Stimulated activated CD8-positive, alpha-beta memory T cell treated with anti-CD3 and anti-CD28 coated beads, Interleukin-4, amount 100 ng/mL, for 48 hours (primary cell): ENCODE measurements at places on chromosomes 2 and 18.

- no peak for DNase-seq
Observed at GRCh38 chr2:107719836-107720235, 106.9 kb upstream of the RGPD4 start.

GRCh38 chr2:171227066-171227782, 66.5 kb upstream of the TLK1 start:
- DNase-seq = no peak

GRCh38 chr18:13302040-13302439, 83.5 kb downstream of the LDLRAD4 start:
- DNase-seq = no peak

- DNase-seq = peak; percentile 79
Observed at GRCh38 chr2:109545828-109546713, 67.7 kb downstream of the SEPTIN10 start.

DNA sequence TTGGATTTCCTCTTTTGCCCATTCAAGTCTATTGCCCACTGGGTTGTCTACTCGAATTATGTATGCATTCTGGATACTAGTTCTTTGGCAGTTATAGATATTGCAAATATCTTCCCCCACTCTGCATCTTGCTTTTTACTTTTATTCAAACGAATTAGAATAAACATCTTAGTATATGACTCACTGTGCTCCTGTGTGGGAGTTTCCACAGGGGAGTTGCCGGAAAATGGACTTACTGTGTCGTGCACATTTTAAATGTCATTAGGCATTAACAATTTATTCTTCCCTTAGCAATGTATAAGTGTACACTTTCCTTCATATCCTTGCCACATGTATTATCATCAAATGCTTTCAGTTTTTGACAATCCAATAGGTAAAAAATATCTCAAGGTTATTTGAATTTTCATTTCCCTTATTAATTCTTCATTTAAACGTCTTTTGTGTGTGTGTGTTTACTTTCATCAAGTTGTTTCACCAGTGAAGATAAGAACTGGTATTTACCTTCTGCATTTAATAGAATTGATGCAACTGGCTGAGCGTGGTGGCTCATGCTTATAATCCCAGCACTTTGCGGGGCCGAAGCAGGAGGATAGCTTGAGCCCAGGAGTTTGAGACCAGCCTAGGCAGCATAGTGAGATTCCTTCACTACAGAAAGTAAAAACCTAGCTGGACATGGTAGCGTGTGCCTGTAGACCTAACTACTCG, 4.6 kb upstream of the UGT1A5 start:
- DNase-seq = no peak

DNA sequence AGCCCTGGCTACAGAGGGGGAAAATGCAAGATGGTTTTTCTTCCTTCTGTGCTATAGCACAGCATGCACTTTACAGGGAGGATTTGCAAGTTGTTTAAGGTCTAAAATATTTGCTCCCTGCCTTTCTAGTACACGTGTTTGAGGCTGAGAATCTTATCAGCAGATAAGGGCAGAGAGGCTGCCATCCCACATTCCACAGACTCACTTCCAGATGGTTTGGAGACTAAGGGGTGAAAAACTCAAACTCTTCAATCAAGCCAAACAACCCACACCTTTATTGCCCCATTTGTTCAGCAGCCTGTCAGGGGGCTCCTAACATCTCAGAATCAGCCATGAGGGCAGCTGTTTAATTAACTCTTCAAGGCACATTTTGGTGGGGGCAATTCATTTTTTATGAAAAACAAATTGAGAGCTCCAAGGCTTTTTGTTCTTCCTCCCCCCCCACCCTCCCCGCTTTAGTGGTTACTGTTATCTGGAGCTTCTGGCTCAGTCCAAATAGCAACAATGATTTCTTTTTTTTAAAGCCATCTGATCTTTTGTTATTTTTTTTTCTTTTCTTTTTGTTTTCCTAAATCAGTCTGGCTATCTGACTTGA, 242.6 kb upstream of the NT5C1B start:
- DNase-seq = no peak

GRCh38 chr18:25734336-25734735, 356.1 kb downstream of the SS18 start:
- DNase-seq = no peak

- no peak for DNase-seq
Observed at GRCh38 chr2:120222186-120223033, 790 bp downstream of the TMEM185B start.

- no peak for DNase-seq
Observed at GRCh38 chr2:191010887-191011885, 2.8 kb downstream of the STAT1 start.

DNA sequence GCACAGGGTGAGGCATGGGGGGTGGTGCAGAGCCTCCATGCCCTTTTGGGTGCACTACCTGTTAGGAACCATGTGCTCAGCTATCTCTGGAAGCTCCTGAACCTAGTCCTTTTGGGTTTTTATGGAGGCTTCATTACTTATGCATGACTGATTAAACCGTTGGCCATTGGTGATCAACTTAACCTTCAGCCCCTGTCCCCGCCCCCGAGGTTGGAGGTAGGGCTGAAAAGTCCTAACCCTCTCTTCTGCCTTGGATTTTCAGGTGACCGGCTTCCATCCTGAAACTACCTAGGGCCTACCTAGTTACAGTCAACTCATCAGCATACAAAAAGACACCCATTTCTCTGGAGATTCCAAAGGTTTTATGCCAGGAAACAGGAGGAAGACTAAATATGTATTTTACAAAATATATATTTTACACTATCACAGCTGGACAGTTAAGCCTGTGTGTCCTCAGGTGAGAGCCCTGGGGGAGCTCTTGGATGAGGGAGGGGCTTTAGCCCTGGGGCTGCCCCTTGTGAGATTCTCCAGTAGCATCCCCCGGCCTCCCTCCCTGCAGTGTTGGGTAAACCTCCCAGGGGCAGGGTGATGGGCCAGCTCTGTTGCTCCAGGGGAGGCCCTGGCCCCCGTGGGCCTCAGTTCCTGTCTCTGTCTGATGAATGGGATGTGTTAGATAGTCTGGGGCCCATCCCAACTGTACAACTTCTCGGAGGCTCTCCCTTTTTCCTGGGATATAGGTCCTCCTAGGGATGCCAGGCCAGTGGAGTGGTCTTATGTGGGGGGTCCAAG, 24.1 kb downstream of the GLI2 start:
- DNase-seq = no peak

GRCh38 chr2:239264492-239264837, 136.4 kb downstream of the HDAC4 start:
- DNase-seq = peak; percentile 58

GRCh38 chr2:143808166-143808565, 678.9 kb downstream of the ARHGAP15 start:
- DNase-seq = no peak
